ENCODE measurements at places on chromosomes 1 and 21. TPM values are rescaled to one million over a fixed set of nuclear protein-coding genes. Genes with fewer than 3 reads are reported as not detected.

The C1orf174 gene
- 20.5 TPM for total RNA-seq

The S100A7A gene
- total RNA-seq = not detected

The GIPC2 gene
- total RNA-seq = 0.92 TPM

The KDF1 gene
- not detected for total RNA-seq

The NLRP3 gene
- total RNA-seq = 1.1 TPM

The FMN2 gene
- 8.3 TPM for total RNA-seq

The PTGER3 gene
- total RNA-seq = 0.13 TPM

The CYP2J2 gene
- total RNA-seq = 0.13 TPM

The RIPPLY3 gene
- not detected for total RNA-seq

The CD2 gene
- not detected for total RNA-seq

The OR4F29 gene
- 0.25 TPM for total RNA-seq

The MYOG gene
- total RNA-seq = not detected

The ANXA9 gene
- 0.06 TPM for total RNA-seq

The LRRC8D gene
- total RNA-seq = 8.6 TPM
